ENCODE measurements at places on chromosomes 13 and 19. TPM values are rescaled to one million over a fixed set of nuclear protein-coding genes. Genes with fewer than 3 reads are reported as not detected.

The FXYD7 gene
- 18.2 TPM for total RNA-seq

The FOSB gene
- 2.0 TPM for total RNA-seq

The OR4F17 gene
- total RNA-seq = not detected

The POLRMT gene
- total RNA-seq = 40.0 TPM

The KLHL1 gene
- not detected for total RNA-seq

The CHST8 gene
- total RNA-seq = 10.3 TPM

The RFPL4AL1 gene
- total RNA-seq = not detected

- no peak for ATAC-seq
Observed at GRCh38 chr19:6068711-6069110, 41.6 kb downstream of the RFX2 start.

DNA sequence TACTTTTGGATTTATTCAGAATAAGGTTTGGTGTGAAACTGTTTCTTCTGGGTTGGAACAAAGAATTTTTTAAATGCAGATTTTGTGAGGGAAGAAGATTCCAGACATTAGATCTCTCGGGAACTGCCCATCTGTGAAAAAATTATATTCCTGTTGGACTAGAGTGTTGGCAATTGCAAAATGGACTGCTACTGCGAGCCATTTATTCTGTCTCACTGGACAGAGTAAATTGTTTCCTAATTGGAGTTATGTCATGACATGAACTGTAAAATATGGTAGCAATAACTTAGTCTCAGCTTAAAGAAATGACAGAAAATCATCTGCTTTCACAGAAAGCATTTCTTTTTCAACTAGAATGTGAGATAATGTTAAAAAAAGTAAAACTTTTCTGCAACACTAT is 86.0 kb upstream of the MYCBP2 start:
- ATAC-seq = peak; percentile 76

GRCh38 chr13:93309886-93310523 is 83.4 kb downstream of the GPC6 start:
- ATAC-seq = peak; percentile 100

- no peak for ATAC-seq
Observed at GRCh38 chr13:112828756-112829155, 138.9 kb downstream of the ATP11A start.

DNA sequence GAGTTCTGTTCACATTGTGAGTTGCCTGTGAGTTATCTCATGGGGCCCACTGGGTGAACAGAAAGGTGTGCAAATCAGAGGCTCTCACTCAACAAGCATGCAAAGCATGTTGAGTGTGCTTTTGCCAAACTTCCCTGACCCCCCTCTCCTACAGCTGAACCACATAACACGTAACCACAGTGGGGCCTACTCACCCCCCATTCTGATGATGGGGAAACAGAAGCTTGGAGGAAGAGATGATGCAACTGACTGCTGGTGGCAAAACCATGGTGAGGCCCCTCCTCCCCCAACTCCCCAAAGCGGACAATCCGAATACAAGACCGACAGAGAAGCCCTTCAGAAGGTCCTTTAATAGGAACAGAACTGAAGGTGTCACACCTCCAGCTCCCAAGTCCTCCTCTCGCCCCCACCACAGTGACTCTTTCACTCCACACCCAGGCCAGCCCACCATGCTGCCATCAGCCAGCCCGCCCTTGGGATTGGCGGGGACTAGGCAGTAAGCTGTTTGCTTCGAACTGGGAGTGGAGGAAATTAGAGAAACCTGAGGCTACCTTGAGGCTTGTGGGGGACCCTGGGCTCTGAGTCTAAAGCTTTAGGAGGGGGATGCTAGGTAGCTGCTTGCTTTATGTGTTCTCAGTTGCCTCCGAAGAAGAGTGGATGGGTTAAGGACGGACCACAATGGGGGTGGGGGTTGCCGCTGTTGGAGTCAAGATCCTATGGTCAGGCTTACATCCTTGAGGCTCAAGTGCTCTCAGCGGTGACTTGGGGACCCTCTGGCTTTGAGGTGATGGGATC is 3.8 kb downstream of the ZNF784 start:
- ATAC-seq = no peak

DNA sequence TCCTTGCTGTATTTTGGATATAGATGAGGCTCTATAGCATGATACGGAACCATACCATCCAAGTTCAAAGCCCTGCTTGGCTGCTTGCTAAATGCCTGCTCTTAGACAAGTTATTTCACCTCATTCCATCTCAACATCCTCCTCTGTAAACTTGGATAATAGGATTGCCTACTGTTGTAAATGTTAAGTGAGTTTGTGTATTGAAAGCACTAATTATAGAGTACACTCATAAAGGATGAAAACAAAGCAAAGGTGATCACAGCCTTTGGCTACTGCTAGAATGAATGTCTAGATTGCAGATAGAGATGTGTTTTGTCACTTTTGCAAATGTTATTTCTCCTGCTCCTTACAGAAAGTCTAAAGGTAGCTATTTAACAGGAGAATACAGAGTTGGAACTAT is 34.3 kb upstream of the STARD13 start:
- no peak for ATAC-seq

GRCh38 chr19:19541616-19542015 is 3.6 kb downstream of the CILP2 start:
- no peak for ATAC-seq

- ATAC-seq = no peak
Observed at GRCh38 chr19:56189785-56190184, 7.8 kb downstream of the ZSCAN5B start.

- no peak for ATAC-seq
Observed at GRCh38 chr19:28475525-28475924, 737.4 kb downstream of the UQCRFS1 start.

GRCh38 chr19:47564081-47564480 is 8.9 kb downstream of the ZNF541 start:
- no peak for ATAC-seq

- ATAC-seq = no peak
Observed at GRCh38 chr19:35861640-35862160, 5.0 kb downstream of the KIRREL2 start.

DNA sequence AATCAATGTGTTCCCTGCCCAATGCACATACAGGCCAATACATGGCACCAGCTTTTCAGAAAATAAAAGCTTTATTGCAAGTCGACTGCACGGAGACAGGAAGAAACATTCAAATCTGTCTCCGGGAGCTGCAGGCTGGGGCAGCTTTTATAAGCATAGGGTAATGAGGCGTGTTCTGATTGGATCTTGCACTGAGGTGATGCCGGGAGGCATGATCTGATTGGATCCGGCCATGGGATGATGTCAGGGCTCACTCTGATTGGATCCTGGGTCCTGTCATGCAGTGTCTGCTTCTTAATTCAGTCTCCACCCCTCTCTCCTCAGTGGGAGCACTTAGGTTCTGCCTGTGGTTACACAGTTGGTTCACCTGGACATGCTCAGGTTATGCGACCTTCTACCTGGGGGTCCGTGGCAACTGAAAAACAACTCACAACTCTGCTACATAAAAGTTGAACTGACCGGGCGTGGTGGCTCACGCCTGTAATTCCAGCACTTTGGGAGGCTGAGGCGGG is 11.8 kb upstream of the FBN3 start:
- no peak for ATAC-seq

DNA sequence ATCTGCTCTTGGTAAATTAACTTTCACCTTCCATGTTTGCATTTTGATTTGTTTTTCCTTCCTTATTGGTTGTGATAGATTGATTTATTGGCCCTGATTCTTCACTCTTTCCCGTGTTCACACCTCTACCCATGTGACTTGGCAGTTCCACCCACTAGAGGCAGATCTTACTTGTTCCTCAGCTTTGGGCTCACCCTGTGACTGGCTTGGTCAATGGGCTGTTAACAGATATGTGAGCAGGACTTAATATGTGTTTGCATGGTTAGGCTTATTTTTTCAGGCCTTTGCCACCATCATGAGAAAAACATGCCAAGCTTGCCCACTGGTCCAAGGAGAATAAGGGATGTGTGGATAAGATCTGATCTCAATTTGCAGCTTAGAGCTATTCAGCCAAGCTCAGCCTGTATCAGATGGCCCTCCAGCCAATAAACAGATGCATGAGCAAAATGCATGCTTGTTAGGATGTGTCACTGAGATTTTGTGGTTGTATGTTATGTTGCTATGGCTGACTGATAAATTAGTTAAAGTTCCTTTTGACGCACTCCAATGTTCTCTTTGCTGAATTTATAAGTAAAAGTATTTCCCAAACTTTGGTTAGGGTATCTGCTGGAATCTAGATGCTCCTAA is 48.0 kb downstream of the RGCC start:
- ATAC-seq = no peak

- no peak for ATAC-seq
Observed at GRCh38 chr13:36074659-36075058, 56.5 kb downstream of the DCLK1 start.

Data from motor neuron (in vitro differentiated cells).